ENCODE measurements at places on chromosomes 2 and 18.

DNA sequence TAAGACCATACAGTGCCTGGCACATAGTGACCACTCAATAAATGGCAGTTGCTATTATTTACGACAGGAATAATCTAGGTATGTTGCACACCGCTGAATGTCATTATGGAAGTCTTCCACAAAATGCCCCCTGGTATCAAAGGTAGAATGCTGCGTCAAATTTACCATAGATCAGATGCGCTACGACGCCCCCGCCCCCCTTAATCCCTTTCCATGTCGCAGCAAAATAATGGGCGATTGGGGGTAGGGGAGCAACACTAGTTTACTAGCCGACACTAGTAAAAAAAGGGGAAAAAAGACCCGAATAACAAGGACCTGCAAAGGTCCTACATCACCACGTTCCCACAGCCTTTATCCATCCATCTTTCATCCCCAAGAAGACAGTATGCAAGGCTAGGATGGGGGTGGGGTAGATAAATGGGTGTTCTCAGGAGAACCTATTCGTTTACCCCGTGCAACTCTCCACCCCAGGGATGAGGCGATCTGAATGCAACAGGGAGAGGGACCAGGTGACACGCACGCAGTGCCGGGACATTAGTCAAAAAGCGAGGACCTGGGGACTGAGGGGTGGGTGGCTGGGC lies 455 bp downstream of the PREPL start:
- no peak for DNase-seq

DNA sequence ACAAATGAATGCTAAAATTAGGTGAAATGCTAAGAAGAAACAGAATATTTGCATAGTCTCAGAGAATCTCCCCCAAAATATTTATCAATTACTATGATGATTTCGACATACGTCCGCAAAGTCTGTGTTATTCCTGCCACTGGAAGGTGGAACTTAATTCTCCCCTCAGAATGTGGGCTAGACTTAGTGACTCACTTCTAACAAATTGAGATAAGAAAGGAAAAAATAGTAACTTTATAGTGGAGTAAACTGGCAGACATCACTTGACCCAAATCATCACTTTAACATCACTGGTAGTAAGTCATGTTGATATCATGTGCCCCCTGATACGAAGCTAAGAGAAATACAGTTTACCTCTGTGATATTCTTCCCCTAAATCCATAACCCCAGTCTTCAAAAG lies 23.5 kb downstream of the HADHB start:
- DNase-seq, result no peak

- DNase-seq, result no peak
These were observed 41.1 kb downstream of the NETO1 start for GRCh38 chr18:72826736-72827135.

DNA sequence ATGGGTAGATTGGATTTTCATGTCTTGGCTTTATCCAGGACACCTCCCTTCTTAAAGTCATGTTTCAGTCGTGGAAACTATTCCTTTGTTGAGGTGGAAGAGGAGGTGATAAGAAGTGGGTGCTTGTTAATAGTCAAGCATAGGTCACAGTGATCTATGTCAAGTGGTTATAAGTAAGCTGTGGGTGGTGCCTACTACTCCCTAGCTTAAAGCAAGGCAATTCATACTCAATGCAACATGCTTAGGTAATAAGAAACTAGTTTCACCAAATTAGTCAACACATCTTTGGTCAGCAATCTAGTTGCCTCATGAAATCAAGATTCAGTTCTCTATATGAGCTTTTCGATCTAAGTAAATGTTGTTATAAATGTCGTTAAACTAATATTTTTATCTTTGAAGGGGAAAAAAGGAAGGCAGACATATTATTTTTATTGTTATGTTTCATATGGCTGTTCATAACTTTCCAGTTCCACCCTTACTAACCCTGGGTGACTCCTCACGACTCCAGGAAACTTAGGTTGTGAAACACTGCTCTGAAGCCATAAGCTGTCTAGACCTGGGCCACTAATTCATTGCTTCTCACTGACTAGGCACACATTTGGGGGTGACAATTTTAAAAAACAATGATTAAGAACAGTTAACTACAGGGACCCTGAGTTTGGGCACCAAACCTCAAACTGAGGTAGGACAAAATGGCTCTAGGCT lies 5.8 kb upstream of the ABCB11 start:
- no peak for DNase-seq

GRCh38 chr2:144605231-144605840 lies 85.4 kb upstream of the ZEB2 start:
- no peak for DNase-seq
